ENCODE measurements at places on chromosomes 3 and 15. TPM values are rescaled to one million over a fixed set of nuclear protein-coding genes. Genes with fewer than 3 reads are reported as not detected.

GRCh38 chr3:59922192-59922591 is 872.4 kb upstream of the CFAP20DC start:
- H3K27ac ChIP-seq = no peak overlapping the region
- peaks cover 5% of the 10 kb centered on the region for H3K36me3 ChIP-seq
- no peak overlapping the region for H3K4me3 ChIP-seq
- DNase-seq = no peak

GRCh38 chr3:112096176-112096575 is 10.0 kb downstream of the C3orf52 start:
- no peak for DNase-seq
- H3K36me3 ChIP-seq = no peaks in the 10 kb centered on the region
- no peak overlapping the region for H3K27ac ChIP-seq
- no peak overlapping the region for H3K4me3 ChIP-seq
- H3K27me3 ChIP-seq = no peaks in the 10 kb centered on the region

DNA sequence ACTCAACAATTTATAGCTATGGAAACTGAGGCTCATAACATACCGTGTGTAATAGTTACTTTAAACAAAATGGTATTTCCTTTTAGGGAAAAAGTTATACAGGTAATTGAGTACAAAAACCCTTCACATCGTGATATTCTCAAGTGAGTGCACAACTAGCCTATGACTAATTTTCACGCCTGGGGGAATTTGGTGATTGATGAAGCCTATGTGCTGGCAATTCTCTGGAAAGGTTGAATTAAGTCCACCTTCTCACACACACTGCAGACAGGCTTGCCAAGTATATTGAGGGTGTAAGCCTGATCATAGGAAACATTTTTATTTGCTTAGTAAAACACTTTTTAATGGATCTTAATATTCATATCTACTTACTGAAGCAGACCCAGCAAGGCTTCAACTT is 41.3 kb upstream of the ROBO2 start:
- no peaks in the 10 kb centered on the region for H3K4me1 ChIP-seq
- no peaks in the 10 kb centered on the region for H3K36me3 ChIP-seq
- no peak for DNase-seq

GRCh38 chr3:56778893-56779292 is 22.9 kb downstream of the ARHGEF3 start:
- peaks cover 36% of the 10 kb centered on the region for H3K36me3 ChIP-seq
- DNase-seq = no peak
- H3K27me3 ChIP-seq = no peaks in the 10 kb centered on the region

DNA sequence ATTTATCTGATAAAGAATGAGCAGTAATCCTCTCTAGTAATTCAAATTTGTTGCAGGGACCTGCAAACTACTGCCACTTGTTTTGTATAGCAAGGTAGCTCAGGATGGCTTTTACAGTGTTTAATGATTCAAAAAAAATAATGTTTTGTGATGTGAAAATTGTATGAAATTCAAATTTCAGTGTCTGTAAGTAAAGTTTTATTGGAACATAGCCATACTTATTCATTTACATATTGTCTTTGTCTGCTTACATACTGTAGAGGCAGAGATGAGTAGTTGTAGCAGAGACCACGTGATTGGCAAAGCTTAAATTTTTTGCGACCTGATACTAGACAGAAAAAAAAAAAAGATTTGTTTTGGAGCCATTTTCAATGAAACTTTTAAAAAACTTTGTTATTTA is 6.5 kb upstream of the UTS2B start:
- no peaks in the 10 kb centered on the region for H3K4me1 ChIP-seq
- no peak overlapping the region for H3K4me3 ChIP-seq
- H3K36me3 ChIP-seq = no peaks in the 10 kb centered on the region
- DNase-seq = no peak
- H3K27me3 ChIP-seq = no peaks in the 10 kb centered on the region
- H3K27ac ChIP-seq = no peak overlapping the region

ZMYND10 gene
- 1.7 TPM for total RNA-seq

SH2D7 gene
- total RNA-seq = not detected

SCN11A gene
- total RNA-seq = not detected
